Osteoblast (primary cell): ENCODE measurements at places on chromosomes 16 and 17.

DNA sequence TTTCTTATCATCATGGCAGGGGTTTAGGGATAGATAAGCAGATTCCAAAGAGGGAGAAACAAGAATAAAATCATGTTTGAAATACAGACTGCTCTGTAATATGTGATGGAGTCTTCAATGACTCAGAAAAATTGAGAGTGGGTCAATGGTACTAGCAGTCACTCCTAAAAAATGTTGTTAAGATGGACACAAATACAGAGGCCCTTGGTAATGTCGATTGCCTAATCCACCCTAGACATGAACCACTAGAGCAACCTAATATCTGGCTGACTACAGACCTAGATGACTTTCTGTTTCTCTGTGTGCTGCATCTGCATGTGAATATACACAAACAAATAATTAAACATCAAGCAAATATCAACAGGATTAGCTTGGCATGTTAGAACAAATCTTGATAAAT lies 135.8 kb downstream of the CDH8 start:
- H3K36me3 ChIP-seq: no peaks in the 10 kb centered on the region
- H3K27ac ChIP-seq: no peak overlapping the region
- H3K4me3 ChIP-seq: no peak overlapping the region
- no peaks in the 10 kb centered on the region for H3K4me1 ChIP-seq
- H3K27me3 ChIP-seq: no peaks in the 10 kb centered on the region

- H3K36me3 ChIP-seq: no peaks in the 10 kb centered on the region
- peaks cover 2% of the 10 kb centered on the region for H3K4me1 ChIP-seq
- no peak overlapping the region for H3K4me3 ChIP-seq
- no peaks in the 10 kb centered on the region for H3K27me3 ChIP-seq
- no peak for DNase-seq
Measured at GRCh38 chr17:73057196-73057595, 35.3 kb downstream of the SLC39A11 start.

GRCh38 chr16:67869653-67870052 lies 3.2 kb upstream of the EDC4 start:
- H3K36me3 ChIP-seq: peaks cover 66% of the 10 kb centered on the region
- H3K4me1 ChIP-seq: peaks cover 16% of the 10 kb centered on the region
- DNase-seq: peak; percentile 37

- DNase-seq: no peak
- H3K36me3 ChIP-seq: no peaks in the 10 kb centered on the region
- peaks cover 11% of the 10 kb centered on the region for H3K27me3 ChIP-seq
- no peaks in the 10 kb centered on the region for H3K4me1 ChIP-seq
- H3K27ac ChIP-seq: no peak overlapping the region
Measured at GRCh38 chr17:30021708-30022317, 80.4 kb downstream of the EFCAB5 start.

DNA sequence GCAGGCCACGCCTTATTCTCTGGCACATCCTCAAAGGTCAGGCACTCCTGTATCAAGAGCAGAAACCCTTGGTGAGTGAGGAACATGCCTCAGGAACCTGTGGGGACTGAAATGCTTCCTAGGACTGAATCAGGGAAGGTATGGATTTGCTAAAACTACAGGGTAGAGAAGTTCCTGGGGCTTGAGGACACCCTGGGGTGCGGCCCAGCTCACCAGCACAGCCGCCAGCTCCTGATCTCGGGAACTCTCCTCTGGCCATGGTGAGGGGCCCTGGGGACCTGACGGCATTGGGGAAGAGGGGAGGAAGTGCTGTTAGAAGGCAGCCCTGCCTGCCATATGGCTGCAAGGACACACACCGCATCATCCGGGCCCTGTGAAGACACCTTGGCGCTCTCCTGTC lies 7.5 kb downstream of the ZSCAN10 start:
- no peak overlapping the region for H3K4me3 ChIP-seq
- no peak overlapping the region for H3K27ac ChIP-seq
- H3K27me3 ChIP-seq: no peaks in the 10 kb centered on the region
- peak; percentile 87 for DNase-seq
- no peaks in the 10 kb centered on the region for H3K36me3 ChIP-seq

DNA sequence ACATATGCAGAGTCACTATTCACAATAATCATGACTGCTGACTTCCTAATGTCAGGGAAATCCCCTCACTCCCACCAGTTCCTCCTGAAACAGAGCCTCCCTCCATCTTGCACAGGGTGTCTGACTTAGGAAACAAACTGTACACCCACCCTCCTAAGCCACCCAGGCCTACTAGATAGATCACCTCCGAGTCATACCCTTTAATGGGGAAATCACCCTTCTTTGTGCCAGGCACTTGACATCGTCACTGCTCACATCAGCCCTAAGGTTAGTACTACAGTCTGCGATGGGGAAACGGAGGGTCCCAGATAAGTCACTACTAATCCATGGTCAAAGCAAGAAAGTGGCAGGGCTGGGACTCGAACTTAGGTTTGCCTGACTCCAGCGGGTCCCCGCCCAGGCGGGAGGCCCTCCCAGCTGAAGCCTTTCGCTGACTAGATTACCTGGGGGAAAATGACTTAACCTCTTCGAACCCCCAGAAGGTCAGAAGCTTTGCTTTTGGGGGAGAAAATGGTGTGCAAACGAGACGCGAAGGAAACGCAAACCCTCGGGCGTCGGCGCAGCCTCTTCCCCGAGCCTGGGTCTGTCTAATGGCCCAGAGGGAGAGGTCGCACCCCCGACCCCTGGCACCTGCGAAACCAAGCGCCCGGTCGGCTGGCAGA lies 3.4 kb upstream of the MLLT6 start:
- DNase-seq: peak; percentile 89
- H3K4me1 ChIP-seq: peaks cover 39% of the 10 kb centered on the region

DNA sequence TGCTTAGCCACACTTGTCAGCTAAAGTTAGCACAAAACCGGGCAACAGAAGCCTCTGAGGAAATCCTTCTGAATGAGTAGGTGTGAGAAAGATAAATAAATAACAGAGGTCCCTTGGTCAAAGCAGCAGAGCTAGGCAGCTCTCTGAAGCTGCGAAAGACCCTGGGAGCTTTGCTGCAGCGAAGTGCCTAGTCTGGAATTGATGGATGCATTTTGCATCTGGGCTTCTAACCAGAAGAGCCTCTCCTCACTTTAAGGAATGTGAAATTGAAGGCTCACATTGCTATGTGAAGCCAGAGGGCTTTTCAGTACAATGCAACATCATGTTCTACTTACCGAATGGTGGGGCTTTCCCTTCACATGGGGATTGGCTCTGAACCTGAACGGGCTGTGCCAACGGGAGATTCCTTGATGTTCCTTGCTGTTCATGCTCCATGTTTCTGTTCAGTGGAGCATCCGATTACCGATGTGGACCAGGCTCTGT lies 274.6 kb downstream of the HS3ST3B1 start:
- peaks cover 2% of the 10 kb centered on the region for H3K4me1 ChIP-seq
- H3K27me3 ChIP-seq: peaks cover 19% of the 10 kb centered on the region
- H3K27ac ChIP-seq: no peak overlapping the region
- no peaks in the 10 kb centered on the region for H3K36me3 ChIP-seq

GRCh38 chr17:47663912-47664623 lies 14.3 kb downstream of the KPNB1 start:
- H3K4me1 ChIP-seq: peaks cover 7% of the 10 kb centered on the region
- H3K36me3 ChIP-seq: peaks cover 96% of the 10 kb centered on the region
- peak; percentile 44 for DNase-seq
- no peaks in the 10 kb centered on the region for H3K27me3 ChIP-seq
- H3K27ac ChIP-seq: no peak overlapping the region

GRCh38 chr16:50467943-50468748 lies 80.0 kb upstream of the NKD1 start:
- no peaks in the 10 kb centered on the region for H3K4me1 ChIP-seq
- H3K27ac ChIP-seq: no peak overlapping the region
- H3K4me3 ChIP-seq: no peak overlapping the region
- H3K36me3 ChIP-seq: no peaks in the 10 kb centered on the region
- DNase-seq: peak; percentile 70

GRCh38 chr17:66430846-66431795 lies 128.7 kb downstream of the PRKCA start:
- peak overlapping the region; percentile 25 for H3K4me3 ChIP-seq
- DNase-seq: no peak
- H3K36me3 ChIP-seq: no peaks in the 10 kb centered on the region
- H3K4me1 ChIP-seq: peaks cover 20% of the 10 kb centered on the region
- peak overlapping the region; percentile 64 for H3K27ac ChIP-seq

GRCh38 chr16:19068237-19068815 lies 912 bp downstream of the COQ7 start:
- peak overlapping the region; percentile 76 for H3K4me3 ChIP-seq
- peaks cover 3% of the 10 kb centered on the region for H3K36me3 ChIP-seq
- peaks cover 3% of the 10 kb centered on the region for H3K4me1 ChIP-seq
- DNase-seq: no peak
- no peaks in the 10 kb centered on the region for H3K27me3 ChIP-seq

- H3K27me3 ChIP-seq: no peaks in the 10 kb centered on the region
- H3K4me1 ChIP-seq: peaks cover 8% of the 10 kb centered on the region
- no peak overlapping the region for H3K27ac ChIP-seq
- H3K36me3 ChIP-seq: peaks cover 91% of the 10 kb centered on the region
- no peak for DNase-seq
- H3K4me3 ChIP-seq: no peak overlapping the region
Measured at GRCh38 chr16:69322343-69322742, 8.0 kb downstream of the PDF start.

DNA sequence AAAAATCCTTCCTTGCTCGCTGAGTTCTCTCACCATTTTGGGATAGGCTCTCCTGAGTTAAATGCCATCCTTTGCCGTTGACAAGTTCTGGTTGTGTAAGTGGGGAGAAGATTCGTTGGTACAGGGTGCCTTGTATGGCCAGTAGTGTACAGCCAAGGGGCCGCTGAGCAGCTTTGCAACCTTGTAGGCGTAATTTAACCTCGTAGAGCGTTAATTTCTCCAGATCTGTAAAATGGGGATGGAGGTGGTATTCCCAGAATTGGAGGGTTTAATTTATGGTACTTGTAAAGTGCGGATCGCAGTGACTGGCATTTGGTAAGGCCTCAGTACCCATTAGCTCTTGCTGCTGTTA lies 1.4 kb downstream of the ARSG start:
- H3K36me3 ChIP-seq: no peaks in the 10 kb centered on the region
- H3K4me1 ChIP-seq: peaks cover 25% of the 10 kb centered on the region
- peak; percentile 58 for DNase-seq
- H3K4me3 ChIP-seq: peak overlapping the region; percentile 84
- H3K27me3 ChIP-seq: peaks cover 3% of the 10 kb centered on the region

- no peak overlapping the region for H3K4me3 ChIP-seq
- peaks cover 55% of the 10 kb centered on the region for H3K27me3 ChIP-seq
- H3K36me3 ChIP-seq: no peaks in the 10 kb centered on the region
- H3K4me1 ChIP-seq: no peaks in the 10 kb centered on the region
- H3K27ac ChIP-seq: no peak overlapping the region
- no peak for DNase-seq
Measured at GRCh38 chr16:74775255-74775654, 635 bp upstream of the FA2H start.

GRCh38 chr16:66735891-66736290 lies 15.5 kb downstream of the DYNC1LI2 start:
- no peak overlapping the region for H3K4me3 ChIP-seq
- H3K27me3 ChIP-seq: no peaks in the 10 kb centered on the region
- peaks cover 13% of the 10 kb centered on the region for H3K4me1 ChIP-seq
- H3K27ac ChIP-seq: no peak overlapping the region
- peaks cover 94% of the 10 kb centered on the region for H3K36me3 ChIP-seq
- DNase-seq: no peak

DNA sequence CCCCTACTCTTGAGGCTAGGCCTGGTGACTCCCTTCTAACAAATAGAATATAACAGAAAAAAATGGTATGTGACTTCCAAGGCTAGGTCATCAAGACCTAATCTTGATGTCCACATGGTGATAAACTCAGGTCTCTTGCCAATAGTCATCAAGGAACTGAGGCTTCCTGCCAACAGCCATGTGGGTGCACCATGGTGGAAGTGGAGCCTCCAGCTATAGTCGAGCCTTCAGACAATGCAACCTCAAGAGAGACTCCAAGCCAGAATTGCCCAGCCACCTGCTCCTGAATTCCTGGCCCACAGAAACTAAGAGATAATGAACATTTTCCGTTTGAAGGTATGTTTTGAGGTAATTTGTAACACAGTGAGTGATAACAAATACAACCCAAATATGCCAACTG lies 55.9 kb upstream of the SREBF1 start:
- peak; percentile 37 for DNase-seq
- H3K27me3 ChIP-seq: no peaks in the 10 kb centered on the region
- no peak overlapping the region for H3K4me3 ChIP-seq
- peaks cover 45% of the 10 kb centered on the region for H3K36me3 ChIP-seq
- H3K4me1 ChIP-seq: peaks cover 13% of the 10 kb centered on the region
- no peak overlapping the region for H3K27ac ChIP-seq

GRCh38 chr16:49556606-49557446 lies 183.2 kb downstream of the C16orf78 start:
- peak; percentile 87 for DNase-seq
- no peak overlapping the region for H3K4me3 ChIP-seq
- H3K36me3 ChIP-seq: no peaks in the 10 kb centered on the region
- H3K4me1 ChIP-seq: peaks cover 8% of the 10 kb centered on the region
- no peaks in the 10 kb centered on the region for H3K27me3 ChIP-seq

GRCh38 chr17:29561554-29562517 lies 5.0 kb downstream of the ABHD15 start:
- peak; percentile 60 for DNase-seq
- no peak overlapping the region for H3K27ac ChIP-seq
- no peaks in the 10 kb centered on the region for H3K27me3 ChIP-seq
- H3K4me1 ChIP-seq: peaks cover 11% of the 10 kb centered on the region
- H3K4me3 ChIP-seq: no peak overlapping the region

DNA sequence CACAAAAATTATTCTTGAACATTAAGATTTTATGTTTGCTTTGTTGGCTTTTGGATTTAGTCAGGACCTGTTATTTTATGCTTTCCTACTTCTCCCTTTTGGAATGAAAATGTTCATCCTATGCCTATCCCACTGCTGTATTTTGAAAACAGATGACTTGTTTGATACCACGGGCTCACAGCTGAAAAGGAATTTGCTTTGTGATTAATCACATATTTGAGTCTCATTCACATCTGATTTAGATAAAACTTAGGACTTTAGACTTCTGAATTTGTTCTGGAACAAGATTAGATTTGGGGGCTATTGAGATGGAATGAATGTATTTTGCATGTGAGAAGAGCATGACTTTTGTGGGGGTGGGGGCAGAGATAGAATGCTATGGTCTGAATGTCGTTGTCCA lies 1012.6 kb downstream of the CDH11 start:
- H3K36me3 ChIP-seq: no peaks in the 10 kb centered on the region
- DNase-seq: no peak
- no peaks in the 10 kb centered on the region for H3K27me3 ChIP-seq
- no peak overlapping the region for H3K4me3 ChIP-seq

GRCh38 chr16:84088695-84089395 lies 27.9 kb downstream of the MBTPS1 start:
- H3K36me3 ChIP-seq: peaks cover 86% of the 10 kb centered on the region
- no peaks in the 10 kb centered on the region for H3K4me1 ChIP-seq
- H3K27ac ChIP-seq: no peak overlapping the region
